AG04450 (cell line): ENCODE measurements at places on chromosomes 7 and 10.

DNA sequence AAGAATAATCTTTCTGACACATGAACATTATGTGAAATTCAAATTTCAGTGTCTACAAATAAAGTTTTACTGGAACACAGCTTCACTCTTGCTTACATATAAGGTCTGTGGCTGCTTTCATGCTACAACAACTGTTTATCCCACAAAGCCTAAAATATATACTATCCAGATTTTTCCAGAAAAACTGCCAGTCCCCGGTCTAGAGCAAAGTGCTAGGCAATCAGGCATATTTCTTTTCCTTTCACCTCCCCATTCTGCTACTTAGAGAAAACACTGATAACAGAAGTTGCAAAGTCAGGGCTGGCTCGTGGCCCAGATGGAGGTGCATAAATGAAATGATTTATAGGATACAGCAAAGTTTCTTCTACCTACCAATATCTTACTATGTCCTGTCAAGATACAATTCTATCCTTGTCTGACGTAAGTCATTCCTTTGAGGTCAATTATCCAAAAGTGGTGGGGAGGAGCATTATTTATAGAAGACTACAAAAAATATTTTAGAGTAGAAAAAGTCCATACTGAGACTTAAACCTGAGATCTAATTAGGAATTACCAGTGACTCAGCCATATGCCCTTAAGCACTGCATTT lies 384.1 kb downstream of the NXPH1 start:
- no peak for DNase-seq

- DNase-seq, result no peak
Observed at GRCh38 chr7:144164784-144165183, 18.5 kb upstream of the CTAGE4 start.

DNA sequence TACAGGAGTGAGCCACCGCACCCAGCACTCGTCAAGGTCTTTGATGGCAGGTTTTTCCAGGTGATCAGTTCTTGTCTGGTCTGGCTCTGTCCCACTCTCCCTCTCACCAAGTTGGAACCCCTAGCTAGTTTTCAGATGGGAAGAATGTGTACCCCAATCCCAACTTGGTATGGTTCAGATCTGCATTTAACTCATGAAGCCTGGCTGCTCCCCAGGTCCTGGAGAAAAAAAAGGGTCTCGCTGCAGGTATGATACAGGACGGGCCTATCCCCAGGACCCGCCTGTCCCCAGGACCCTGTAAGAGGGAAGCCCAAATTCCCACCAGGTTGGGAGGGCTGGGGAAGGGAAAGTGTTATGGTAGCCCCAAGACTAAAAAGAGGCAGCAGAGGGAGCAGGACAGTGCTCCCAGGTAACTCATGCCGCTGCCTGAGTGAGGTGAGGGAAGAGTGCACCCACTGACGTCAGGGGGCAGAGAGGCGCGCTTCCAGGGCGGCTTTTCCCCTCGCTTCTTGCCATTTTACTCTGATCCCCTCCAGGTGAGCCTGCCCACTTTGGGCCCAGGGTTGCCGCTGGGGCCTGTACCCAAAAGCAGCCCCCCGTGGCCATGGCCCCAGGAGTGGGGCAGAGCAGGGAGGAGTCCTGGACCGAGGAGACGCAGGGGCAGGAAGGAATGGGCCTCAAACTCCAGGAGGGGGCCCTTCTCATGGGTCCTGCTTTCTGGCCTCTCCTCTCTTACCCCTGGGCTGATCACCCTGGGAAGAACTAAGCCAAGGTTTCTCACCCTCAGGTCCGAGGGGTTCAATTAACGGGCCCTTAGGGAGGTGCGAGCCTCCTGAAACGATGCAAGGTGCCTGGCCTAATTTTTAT lies 36.4 kb upstream of the SRRM3 start:
- DNase-seq, result no peak

DNA sequence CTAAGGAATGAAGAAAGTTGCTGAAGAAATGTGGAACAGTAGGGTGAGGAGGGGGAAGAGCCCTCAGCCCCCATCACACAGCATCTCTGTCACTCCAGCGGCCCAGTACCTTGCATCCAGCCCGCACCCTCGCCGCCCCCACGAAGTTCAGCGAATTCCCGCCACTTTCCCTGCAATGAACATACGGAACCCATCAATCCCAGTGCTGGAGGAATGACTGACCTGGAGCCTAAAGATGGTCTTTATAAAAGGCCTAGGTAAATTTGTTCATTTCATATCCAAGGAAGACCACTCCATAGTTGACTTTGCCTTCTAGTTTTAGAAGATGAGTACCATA lies 779 bp upstream of the KIF5B start:
- DNase-seq, result no peak

GRCh38 chr7:113374955-113375354 lies 256.6 kb upstream of the SMIM30 start:
- DNase-seq, result no peak

DNA sequence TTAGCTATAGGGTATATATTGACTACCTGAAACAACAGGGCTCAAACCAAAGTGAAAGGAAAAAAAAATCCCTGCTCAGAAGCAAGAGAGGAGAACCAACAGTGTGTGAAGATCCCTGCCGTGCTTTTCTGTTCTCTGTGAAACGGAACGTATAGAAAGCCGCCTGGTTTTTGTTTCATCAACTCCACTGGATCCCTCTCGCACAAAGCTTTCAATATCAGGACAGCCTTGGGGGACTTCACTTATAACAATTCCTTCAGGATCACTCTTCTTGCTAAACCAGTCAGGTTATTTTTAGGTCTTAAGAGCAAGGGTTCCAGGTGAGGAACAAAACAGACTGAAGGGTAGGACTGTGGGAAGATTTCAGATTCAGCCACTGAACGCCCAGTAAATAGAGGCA lies 151.1 kb upstream of the CACNA2D1 start:
- DNase-seq, result no peak

DNA sequence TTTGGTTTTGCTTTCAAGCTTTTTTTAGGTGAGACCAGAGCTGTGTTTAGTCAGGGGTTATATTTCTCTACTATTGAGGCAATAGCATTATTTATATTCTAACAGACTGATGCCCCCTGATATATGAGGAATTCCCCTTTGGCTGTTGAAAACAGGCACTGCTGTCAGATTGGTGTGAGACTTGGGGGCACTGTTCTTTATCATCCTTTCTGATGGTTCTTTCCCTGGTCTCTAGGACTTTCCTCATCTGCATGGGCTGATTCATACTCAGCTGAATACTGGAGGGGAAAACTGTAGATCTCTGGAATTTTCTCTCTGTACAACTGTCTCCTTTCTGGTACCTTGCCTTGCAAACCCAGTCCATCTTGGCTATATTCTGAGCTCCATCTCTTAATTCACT lies 10.0 kb upstream of the ICA1 start:
- no peak for DNase-seq

DNA sequence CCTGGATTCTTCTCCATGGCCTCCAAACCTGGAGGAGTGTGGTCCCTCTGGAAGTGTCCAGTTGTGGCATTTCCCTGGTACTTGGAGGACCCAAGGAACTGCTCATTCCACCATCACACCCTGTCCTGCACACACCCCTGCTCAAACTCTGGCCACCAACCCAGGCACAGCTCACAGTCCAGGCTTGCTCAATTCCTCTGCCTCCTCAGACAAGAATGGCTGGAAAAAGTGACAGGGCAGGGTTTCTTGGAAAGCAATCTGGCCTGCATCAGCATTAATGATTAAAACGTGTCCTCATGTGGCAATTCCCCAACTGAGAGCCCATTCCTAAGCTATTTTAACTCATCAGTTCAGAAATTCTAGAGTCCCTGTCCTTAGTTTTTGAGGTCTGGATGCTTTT lies 17.2 kb upstream of the TPST1 start:
- DNase-seq, result no peak

GRCh38 chr7:132191418-132191817 lies 384.9 kb downstream of the PLXNA4 start:
- DNase-seq, result no peak

DNA sequence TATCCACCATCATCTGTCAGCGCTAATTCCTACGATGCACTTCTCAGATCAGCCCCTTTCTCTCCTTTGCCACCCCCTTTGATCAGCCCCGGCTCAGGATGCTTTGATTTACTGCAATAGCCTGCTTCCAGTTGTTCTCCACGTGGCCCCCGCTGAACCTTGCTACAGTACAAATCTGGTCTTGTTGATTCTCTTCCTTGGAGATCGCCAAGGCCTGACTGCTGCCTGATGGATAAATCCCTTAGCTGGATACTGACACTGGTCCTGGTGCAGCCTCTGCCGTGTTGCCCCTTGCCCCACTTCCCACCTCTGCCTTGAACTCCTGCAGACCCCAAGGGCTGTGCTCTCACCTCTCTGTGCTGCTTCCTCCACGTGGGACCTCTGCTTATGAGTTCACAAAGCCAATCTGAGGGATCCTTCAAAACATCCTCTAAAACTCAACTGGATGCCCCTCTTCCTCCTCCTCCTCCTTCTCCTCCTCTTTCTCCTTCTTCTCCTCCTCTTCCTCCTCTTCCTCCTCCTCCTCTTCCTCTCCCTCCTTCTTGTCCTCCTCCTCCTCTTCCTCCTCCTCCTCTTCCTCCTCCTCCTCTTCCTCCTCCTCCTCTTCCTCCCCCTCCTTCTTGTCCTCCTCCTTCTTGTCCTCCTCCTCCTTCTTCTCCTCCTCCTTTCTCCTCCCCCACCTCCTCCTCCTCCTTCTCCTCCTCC lies 15.3 kb downstream of the PLXNA4 start:
- DNase-seq, result no peak

DNA sequence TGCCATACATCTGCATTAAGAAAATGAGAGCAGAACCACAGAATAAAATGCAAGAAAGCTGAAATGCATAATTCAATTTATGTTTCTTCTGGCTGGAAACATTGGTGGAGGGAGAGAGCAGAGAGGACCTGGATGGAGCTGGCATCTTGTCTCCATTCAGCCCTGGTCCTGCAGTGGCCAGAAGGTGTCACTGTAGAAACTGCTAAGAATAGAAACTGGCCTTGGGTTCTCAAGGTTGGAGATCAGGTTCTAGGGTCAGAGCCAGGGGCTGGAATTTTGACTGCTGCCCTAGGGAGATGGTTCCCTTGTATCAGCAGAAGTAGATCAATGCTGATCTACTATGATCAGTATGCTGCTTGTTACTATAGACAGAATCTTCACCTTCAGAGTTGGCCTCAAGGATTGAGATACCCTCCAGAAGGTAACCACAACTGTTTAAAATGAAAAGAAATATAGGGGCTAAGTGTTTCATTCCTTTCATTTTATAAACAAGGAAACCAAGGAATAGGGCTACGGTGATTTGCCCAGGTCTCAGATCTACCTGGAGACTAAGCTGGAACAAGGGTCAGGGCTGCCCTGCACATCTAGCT lies 13.1 kb downstream of the TAS2R41 start:
- no peak for DNase-seq

DNA sequence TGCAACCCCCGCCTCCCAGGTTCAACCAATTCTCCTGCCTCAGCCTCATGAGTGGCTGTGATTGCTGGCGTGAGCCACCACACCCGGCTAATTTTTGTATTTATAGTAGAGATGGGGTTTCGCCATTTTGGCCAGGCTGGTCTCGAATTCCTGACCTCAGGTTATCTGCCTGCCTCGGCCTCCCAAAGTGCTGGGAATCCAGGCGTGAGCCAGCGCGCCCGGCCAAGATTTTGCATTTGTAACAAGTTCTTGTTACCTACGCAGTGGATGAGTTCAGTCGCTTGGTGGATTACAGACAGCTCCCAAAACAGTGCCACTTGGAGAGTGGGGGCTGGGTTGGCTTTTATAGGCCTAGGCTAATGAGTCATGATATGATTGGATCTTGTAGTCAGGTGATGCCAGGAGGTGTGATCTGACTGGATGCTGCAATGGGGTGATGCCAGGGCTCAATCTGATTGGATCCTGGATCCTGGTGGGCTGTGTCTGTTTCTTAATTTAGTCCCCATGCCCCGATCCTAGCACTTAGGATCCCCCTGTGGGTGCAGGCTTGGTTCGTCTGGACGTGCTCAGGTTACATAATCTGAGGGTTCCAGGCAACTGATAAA lies 20.3 kb downstream of the SBDS start:
- no peak for DNase-seq

DNA sequence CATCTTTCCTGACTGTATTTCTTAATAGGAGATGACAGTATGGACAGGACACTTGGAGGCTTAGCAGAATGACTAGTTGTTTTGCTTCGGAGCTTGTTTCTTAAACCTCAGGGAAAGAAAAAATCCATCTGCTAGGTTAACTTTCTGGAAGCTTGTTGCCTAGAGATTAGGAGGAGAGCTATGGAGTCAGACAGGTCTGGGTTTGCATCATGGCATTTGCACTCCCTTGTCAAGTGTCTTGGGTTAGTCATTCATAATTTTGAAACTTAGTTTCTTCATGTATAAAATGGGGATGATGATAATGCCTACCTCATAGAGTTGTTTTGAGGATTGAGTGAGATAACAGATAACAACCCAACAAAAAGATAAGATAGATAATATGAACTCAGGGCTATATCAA lies 231.5 kb downstream of the STK31 start:
- DNase-seq, result no peak

- DNase-seq, result no peak
Observed at GRCh38 chr10:73873838-73874215, 528 bp downstream of the CAMK2G start.
